ENCODE measurements at places on chromosomes 4 and X. TPM values are rescaled to one million over a fixed set of nuclear protein-coding genes. Genes with fewer than 3 reads are reported as not detected.

DNA sequence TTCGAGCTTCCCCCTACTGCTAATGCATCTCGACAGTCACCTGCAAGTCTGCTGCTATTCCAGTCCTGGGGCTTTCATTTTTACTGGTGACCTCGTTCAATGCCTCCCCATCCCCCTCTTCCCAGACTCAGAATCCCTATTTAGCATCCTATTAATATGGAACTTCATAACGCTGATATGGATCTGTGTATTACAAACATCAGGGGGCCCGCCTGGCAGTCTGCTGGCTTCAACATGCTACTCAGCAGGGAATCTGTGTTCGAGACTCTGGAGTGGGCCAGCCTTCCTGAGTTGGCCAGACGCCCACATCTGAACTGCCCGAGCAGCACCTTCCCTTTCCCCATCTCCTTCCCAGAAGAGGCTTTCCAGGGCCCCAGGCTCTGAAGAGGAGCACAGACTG, 173.9 kb upstream of the PPARGC1A start:
- H3K27me3 ChIP-seq, result no peaks in the 10 kb centered on the region
- no peak for DNase-seq
- H3K27ac ChIP-seq, result no peak overlapping the region
- no peak overlapping the region for H3K4me3 ChIP-seq

- H3K4me3 ChIP-seq, result no peak overlapping the region
- H3K27ac ChIP-seq, result no peak overlapping the region
- no peaks in the 10 kb centered on the region for H3K4me1 ChIP-seq
These were observed 15.0 kb upstream of the MSMO1 start for GRCh38 chr4:165312506-165312905.

- H3K27ac ChIP-seq, result peak overlapping the region; percentile 64
- no peaks in the 10 kb centered on the region for H3K36me3 ChIP-seq
- no peak overlapping the region for H3K4me3 ChIP-seq
- H3K27me3 ChIP-seq, result no peaks in the 10 kb centered on the region
- DNase-seq, result no peak
These were observed 60.2 kb downstream of the METTL14 start for GRCh38 chr4:118745357-118745756.

GRCh38 chr4:136731025-136731424, 801.3 kb downstream of the PCDH18 start:
- no peaks in the 10 kb centered on the region for H3K36me3 ChIP-seq
- H3K4me3 ChIP-seq, result no peak overlapping the region
- H3K27ac ChIP-seq, result no peak overlapping the region

DNA sequence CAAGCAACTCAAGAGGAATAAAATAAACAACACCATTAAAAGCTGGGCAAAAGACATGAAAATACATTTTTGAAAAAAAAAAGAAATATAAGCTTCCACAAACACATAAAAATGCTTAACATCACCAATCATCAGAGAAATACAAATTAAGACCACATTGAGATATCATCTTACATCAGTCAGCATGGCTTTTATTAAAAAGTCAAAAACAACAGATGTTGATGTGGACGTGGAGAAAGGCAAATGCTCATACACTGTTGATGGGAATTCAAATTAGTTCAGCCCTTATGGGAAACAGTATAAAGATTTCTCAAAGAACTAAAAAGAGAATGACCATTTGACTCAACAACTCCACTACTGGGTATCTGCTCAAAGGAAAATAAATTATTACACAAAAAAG, 59.6 kb downstream of the STK32B start:
- no peak overlapping the region for H3K27ac ChIP-seq
- H3K27me3 ChIP-seq, result no peaks in the 10 kb centered on the region
- DNase-seq, result no peak

SHROOM2 gene
- polyA plus RNA-seq, result 8.2 TPM

Measured in testis (tissue), 5 donors.